ENCODE measurements at places on chromosomes 12 and 14.
A peak's percentile ranks its signal among the peaks of the same experiment; 100 is the strongest.

DNA sequence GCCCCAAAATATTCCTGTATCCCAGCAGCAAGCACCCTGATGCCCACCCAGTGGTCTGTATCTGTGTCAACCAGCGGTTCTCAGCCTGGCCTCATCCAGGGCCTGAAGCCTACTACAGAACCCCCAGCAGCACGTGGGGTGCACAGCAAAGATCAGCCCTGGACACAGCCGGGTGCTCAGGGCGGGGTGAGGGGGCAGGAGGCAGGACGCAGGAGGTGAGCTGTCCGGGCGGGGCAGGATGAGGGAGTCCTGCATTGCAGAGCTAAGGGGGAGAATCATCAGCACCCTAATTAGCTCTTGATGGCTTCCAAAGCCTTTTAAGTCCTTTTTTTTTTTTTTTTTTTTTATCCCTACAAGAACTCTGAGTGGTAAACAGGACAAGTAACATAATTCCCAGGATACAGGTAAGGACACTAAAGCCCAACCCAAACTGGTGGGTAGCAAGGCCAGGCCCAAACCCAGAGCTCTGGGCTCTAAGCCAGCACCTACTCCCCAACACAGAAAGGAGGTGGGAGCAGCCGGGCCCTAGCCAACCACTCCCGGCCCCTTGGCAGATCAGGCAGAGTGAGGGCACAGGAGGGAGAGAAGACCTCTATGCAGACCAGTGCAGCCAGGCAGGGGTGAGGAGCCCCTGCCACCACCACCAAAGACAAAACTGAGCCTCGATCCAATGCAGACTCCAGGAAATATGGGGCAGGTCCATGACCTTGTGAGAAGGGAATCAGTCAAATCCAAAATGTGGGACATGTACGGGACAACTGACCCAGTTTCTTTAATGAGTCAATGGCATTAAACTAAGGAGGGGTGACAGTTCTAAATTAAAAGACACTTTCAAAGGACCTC lies 32.3 kb upstream of the EIF5 start:
- DNase-seq, result no peak

DNA sequence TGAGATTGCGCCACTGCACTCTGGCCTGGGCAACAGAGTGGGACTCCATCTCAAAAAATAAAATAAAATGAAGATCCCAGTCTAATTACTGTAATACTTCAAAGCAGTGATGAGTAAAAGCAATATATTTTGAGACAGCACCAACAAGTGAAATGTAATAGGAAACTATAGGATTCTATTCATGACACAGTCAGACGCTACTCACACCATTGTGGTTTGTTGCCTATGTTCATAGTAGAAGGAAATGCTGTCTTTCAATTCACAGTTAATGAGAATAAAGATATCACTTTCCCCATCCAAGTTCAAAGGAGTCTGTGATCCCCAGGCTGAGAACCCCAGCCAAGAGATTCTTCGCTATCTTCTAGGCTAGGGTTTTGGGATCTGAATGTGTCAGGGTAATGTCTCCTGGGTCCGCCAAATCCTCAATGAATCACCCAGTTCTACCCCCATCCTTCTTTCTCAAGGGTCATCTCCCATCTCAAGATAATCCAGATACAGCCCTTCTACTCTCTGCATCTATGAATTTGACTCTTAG lies 16.6 kb upstream of the DTX1 start:
- no peak for DNase-seq

- peak; percentile 15 for DNase-seq
These were observed 18.3 kb downstream of the NOC4L start for GRCh38 chr12:132162508-132163031.

DNA sequence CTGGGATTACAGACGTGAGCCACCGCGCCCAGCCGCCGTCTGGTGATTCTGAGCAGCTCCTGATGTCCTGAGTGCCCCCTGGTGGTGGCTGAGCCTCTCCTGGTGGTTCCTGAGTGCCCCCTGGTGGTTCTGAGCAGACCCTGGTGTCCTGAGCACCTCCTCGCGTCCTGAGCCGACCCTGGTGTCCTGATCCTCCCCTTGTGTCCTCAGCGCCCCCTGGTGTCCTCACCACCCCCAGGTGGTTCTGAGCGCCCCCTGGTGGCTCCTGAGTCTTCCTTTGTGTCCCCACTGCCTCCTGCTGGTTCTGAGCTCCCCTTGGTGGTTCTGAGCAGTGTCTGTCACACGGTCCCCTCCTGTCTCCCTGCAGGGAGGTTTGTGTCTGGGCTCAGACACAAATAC lies 1304.9 kb downstream of the TMEM121 start:
- no peak for DNase-seq
